ENCODE measurements at places on chromosomes 2 and 18.

GRCh38 chr2:191474464-191474863 is 203.5 kb upstream of the NABP1 start:
- DNase-seq, result no peak

GRCh38 chr2:175792199-175792598 is 209.9 kb downstream of the LNPK start:
- no peak for DNase-seq

GRCh38 chr2:3986063-3986462 is 282.7 kb downstream of the DCDC2C start:
- no peak for DNase-seq

GRCh38 chr2:156343940-156344301 is 11.4 kb upstream of the NR4A2 start:
- DNase-seq, result no peak

GRCh38 chr2:64615844-64616536 is 37.7 kb downstream of the SERTAD2 start:
- no peak for DNase-seq

DNA sequence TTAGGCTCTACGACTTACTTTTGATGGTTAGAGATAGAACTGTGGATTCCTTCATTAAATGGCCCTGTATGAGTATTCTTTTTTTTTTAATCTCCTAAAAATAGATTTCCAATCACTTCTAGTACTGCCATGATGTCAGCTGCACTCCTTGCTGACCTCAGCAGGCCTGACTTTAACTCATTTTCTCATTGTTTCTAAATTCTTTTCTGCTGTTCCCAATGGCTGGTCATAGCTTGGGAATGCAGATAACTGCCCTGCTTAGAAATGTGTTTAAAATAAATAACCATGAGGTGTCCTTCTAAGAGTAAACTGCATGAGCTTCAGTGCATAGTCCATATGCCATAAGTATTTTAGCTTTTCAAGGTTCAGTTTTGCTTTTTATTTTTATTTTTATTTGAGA is 15.7 kb downstream of the CCDC85A start:
- DNase-seq, result no peak

- DNase-seq, result no peak
Observed at GRCh38 chr18:23593720-23594119, 7.4 kb upstream of the NPC1 start.

DNA sequence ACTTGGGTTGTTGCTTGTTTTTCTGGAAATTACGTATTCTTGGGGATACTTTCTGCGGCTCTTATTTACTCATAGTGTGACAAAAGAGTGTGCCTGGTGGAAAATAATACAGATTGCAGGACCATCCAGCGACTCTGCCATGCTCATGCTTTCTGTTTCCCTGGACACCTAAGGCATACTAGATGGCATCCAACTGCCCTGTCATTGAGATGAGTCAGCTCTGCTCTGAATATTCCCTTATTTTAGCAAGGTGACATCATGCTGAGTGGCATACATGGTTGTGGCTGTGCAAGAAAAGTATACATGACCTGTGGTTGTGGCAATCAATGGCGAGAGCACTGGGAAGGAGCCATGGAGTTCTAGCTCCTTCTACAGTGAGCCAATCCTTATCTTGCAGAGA is 471.0 kb downstream of the TMEM182 start:
- DNase-seq, result no peak

DNA sequence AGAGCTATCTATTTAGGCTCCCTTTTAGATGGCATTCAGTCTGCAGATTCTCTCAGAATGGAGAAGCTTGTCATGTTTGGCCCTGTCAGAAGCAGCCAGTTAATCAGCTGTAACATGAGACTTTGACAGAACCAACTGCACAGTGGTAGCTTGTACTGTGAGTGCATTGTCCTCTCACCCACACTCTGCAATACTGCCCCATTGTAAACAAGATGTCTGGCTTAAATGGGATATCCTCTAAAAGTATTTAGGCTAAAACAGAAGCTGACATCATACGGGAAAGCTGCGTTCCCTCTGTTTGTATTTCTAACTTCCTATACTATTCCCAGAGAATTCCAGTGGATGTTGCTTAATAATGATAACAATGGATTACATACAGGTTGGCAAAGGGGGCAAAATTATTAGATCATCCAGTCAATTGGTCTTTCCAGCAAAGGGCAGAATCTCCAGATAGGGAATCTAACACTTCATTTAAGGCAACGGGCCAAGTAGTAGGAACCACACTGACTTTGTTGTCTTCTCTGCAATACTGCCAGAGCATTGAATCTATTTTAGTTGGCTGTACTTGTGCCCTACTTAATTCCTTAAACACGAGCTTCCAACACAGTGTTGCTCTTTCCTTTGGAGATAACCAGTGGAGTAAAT is 15.4 kb upstream of the STAT4 start:
- no peak for DNase-seq

Data from stimulated activated CD8-positive, alpha-beta memory T cell treated with anti-CD3 and anti-CD28 coated beads, Interleukin-4, amount 100 ng/mL, for 1 hour (primary cell).